IMR-90 (cell line): ENCODE measurements at places on chromosomes 3 and 15.

GRCh38 chr3:71299160-71299559 is 284.4 kb downstream of the FOXP1 start:
- no peak for DNase-seq

GRCh38 chr3:127484601-127485388 is 105.7 kb downstream of the TPRA1 start:
- no peak for DNase-seq

DNA sequence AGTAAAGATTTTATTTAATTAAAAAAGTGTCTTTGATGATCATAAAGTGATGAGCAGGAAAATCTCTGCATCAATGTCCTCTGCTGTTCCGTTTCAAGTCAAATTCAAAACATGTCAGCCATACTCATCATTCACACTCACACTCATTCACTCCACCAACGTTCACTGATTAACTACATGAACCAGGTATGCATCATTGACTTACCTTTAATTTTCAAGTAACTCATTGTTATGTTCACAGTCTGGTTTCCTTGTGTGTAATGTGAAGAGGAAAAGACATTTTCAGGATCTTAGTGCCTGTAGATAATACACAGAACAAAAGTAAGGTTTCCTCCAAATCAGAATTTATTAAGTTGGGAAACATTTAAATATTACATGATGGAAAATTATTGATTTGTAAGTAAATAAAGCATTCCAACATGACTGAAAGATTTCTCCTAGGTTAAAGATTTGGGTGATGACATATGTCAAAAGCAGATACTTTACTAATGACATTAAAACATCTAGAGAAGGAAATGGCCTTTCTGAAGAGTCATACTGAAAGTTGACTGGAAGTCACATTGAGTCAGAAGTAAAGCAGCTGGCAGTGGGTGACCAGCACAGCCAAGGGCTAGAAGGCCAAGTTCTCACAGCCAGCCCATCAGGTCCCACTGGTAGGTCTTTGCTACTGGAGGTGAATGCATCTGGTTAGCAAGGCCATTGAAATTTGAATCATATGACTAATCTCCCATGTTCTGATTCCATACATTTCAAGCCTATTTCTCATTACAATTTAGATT is 251.9 kb downstream of the CDIN1 start:
- peak; percentile 97 for DNase-seq

- DNase-seq = peak; percentile 80
These were observed 17.7 kb downstream of the CPN2 start for GRCh38 chr3:194333212-194333980.

DNA sequence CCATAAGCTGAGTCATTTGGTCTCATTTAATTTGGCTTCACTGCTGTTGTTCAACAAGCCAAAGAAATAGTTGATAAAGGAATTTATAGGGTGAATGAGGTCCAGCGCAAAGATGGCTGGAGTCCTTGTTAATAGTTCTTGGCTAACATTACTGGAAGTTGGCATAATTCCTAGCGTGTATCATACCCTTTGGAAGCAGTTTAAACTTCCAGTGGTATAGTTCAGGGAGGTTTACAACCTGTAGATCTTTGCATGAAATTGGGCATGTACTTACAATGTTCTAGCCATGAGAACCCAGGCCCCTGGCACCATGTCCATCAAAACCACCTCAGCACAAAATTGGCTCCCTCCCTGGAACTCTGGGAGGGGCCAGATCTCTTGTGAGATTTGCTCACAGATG is 380.8 kb downstream of the LRTM1 start:
- DNase-seq = no peak

DNA sequence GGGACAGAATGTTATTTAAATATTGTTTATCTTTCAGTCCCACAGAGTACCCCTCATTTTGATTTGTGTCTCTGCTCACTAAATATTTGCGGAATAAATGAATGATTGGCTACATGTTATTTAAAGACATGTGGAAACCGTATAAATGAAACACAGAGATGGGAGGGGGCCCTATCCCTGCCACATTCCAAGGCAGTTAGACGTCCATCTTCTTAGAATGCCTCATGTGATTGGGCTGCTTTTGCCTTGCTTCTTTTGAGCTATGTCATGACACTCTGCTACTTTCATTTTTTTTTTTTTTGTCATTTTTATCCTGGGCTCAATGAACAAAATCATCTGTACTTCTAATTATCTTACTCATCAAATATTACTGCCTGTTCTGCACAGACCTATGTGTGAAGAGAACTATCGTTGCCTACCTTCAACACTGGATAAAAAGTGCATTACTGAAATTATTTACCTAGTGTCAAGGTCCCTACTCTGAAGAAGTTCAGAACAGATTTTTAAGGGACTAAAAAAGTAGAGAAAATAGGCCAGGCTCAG is 83.9 kb upstream of the FAM98B start:
- DNase-seq = peak; percentile 16

DNA sequence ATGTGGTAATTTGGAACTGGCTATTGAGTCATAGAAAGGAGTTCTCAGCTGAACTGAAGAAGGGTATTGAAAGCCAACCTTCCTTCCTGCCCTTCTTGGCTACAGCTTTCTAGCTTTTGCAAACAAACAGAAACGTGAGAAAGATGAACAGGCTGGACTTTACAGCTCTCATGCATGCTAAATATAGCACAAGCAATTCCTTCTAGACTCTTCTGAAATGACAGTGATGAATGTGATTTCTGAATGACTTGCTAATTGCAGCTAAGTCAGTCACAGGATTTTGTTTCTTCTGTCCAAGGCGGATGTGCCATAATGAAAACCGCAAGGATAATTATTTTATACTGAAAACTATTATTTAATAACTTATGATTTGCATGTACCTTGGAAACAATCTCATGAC is 36.3 kb downstream of the BCHE start:
- DNase-seq = no peak

DNA sequence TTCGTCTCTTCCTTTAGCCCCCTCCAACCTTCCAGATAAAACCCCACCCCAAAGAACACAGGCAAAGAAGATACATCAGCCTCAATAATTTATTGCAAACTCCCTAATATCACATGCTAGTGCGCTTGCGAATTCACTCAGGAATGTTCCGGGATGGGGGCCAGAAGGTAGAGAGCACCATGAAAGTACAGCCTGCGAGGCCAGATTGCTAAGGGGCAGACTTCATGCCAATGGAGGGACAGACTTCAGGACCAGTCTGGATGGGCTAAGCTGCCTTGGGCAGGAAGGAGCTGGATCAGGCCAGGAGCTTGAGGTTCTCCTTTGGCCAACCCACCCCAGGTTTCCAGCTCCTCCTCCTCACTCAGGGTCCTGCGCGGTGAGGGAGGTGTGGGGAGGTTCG is 13.4 kb downstream of the CIDEC start:
- DNase-seq = no peak

DNA sequence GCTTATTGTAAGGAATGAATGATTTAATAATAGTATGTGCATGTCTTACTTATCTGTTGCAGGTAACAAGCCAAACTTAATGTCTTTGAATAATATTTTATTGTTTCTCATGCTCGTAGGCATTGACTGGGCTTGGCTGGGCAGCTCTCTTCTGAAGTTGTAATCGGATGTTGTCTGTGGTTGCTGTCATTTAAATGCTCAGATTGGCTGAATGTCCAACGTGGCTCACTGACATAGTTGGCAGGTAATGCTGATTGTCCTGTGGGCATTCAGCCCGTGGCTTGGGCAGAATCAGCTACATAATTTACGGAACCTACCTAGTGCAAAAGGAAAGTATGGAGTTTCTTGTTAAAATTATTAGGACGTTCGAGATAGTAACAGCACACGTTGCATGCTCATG is 297.4 kb upstream of the GBE1 start:
- no peak for DNase-seq
